Activated T-helper 1 cell treated with anti-CD3 and anti-CD28 coated beads, Interleukin-12 subunit alpha, Interleukin-12 subunit beta, Interleukin-2, Interleukin-4 antibody, amounts not matched to agents 30 ng/mL and 10 ng/mL and 1 ng/mL, durations not matched to agents 14 hours and 24 hours and 36 hours (primary cell): ENCODE measurements at places on chromosomes 11 and 22. TPM values are rescaled to one million over a fixed set of nuclear protein-coding genes. Genes with fewer than 3 reads are reported as not detected.

Gene NRXN2
- total RNA-seq: 0.17 and 0.23 TPM in 2 replicates

Gene DNAJB13
- 0.29 and 0.64 TPM in 2 replicates for total RNA-seq

DNA sequence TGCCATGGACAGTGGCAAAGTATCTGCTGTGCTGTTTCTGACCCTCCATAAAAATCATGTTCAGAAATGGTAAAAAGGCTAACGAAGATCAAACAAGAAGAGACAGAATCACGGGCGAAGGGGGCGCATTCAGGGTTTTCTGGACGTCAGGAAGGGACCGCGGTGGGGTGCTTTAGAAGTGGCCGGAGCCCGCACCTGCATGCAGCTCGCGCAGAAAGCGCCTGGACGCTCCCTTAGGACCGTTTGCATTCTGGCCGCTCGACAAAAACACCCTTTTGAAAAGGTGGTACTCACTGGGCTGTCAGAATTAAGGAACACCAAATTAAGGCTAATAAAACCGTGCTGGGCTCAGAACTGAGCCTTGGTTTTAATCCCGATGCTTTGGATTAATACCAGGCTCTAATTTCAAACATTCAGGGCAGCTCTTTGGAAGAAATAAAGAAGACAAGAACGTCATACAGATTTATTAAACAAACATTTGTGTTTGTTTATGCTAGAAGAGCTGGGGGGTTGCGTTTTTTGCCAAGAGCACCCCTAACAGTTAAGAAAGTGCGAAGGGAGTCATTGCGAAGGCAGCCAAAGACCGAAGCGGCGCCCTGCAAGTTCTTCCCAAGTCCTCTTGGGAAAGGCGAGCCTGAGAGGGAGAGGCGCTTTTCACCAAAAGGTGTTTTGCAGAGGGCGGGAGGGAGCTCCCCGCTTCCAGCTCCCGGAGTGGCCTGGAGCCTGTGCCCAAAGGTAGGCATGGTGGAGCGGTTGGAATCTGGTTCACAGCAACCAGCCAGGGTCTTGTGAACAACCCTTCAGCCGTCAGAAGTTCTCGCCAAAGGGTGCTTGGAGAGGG is 47.7 kb upstream of the DBX1 start:
- H3K36me3 ChIP-seq: no peaks in the 10 kb centered on the region
- H3K27ac ChIP-seq: no peak overlapping the region
- H3K27me3 ChIP-seq: peaks cover 47% of the 10 kb centered on the region
- H3K4me1 ChIP-seq: no peaks in the 10 kb centered on the region

GRCh38 chr11:123584737-123585136 is 69.7 kb downstream of the SCN3B start:
- H3K4me3 ChIP-seq: no peak overlapping the region
- DNase-seq: no peak
- peaks cover 19% of the 10 kb centered on the region for H3K4me1 ChIP-seq
- H3K36me3 ChIP-seq: peaks cover 22% of the 10 kb centered on the region
